Dermis blood vessel endothelial cell (primary cell): ENCODE measurements at places on chromosomes 16 and 17.
A peak's percentile ranks its signal among the peaks of the same experiment; 100 is the strongest.

GRCh38 chr16:57194512-57194911 is 8.4 kb downstream of the RSPRY1 start:
- peak; percentile 88 for DNase-seq

DNA sequence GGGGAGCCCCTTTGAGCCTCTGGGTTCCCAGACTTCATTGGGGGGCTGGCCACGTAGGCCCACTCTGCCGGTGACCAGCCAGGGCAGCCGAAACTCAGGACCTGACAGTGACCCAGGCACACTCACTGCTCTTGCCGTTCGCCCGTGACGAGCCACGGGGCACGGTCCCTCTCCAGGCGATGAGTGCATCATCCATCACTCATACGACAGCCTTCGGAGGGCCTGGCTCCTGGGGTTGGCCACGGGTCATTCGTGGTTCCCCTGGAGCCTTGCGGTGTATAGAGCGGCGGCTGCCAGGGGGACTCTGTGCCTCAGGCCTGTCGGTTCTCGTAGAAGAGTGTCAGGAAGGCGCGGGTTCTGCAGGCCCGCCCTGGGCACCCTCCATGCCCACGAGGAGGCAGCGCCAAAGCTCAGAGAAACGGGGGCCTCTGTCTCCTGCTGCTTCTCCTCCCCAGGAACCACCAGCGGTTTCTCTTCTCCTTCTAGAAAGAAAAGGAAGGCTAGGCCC is 11.2 kb upstream of the NUDT16L1 start:
- DNase-seq = no peak

DNA sequence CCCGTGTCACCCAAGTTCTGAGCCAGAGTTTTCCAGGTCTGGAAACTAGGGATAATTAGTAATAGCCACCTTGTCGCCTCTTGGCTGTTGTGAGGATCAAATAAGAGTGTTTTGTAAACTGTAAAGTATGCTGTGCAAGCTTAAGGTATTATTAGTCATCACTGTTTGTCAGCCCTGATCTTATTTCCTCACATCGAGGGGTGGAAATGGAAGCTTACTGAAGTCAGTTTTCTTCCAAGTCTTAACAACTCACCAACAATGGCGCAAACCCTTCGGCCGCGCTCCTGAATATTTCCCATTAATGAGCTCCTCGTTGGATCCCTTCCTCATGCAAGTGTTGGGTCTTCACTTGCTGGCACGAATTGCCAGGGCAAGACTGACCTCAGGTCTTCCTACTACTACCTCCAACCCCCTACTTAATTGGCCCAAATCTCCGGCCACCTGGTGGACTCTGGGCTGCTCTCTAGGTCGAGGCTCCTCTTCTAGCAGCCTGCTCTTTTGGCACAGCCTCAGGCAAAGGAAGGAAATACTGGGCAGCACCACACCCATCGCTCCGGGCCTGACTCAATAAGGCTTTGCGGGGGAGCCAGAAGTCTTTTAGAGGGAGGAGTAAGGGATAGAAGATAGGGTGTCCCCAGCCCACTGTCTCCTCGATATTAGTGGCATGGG is 885 bp upstream of the SLC35B1 start:
- DNase-seq = peak; percentile 67

DNA sequence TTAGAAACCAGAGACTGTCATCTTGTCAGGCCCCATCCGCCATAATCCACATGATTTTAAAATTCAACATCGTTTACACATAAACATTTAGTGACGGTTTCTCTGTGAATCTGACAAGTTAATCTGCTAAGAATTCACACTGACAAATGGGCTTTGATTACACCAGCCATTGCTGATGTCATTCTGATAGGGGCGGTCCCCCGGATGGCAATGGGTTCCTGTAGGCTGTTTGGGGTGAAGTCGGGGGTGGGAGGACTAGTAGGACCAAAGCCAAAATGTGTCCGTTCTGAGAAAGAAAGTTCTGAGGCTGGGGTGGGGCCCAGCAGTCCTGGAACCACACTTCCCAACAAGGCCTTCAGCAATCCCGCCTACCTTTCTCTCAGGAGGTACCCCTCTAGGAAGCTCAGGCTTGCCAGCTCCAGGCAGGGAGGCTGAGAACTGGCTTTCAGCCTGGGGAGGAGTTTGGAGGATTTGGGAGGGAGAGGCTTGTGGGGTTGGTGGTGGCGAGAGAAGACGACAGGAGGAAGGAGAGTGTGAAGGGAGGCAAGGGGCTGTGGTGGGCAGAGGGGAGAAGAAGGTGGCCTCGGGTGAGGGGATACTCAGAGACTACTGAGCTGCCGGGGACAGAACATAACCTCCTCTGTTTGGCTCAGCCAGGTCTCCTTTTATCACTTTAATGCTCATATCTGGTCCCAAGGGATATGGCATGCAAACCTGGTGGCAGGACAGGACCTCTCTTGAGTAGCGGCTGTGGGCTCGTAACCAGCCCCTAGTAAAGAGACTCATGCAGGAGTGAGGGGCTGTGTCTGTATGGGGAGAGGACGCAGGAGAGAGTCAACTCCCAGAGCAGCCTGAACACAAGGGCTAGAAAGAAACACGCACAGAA is 8.6 kb downstream of the HIC1 start:
- no peak for DNase-seq

DNA sequence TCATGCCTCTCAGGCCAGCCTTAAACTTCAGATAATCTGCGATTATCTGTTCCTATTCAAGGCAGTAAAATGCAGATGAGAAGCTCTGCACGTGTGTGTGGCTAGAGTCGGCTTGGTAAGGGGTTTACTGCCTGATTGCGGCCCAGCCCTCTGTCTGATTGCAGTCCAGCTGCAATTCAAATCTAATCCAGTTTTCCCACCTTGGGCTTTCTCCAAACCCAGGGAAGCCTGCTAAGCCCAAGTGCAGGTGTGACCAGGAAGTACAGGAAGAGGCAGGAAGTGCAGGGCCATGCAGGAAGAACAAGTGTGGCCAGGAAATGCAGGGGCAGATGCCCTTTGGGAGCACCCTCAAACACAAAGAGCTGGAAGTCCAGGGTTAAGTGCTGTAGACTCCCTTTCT is 314.9 kb downstream of the CEP112 start:
- no peak for DNase-seq

DNA sequence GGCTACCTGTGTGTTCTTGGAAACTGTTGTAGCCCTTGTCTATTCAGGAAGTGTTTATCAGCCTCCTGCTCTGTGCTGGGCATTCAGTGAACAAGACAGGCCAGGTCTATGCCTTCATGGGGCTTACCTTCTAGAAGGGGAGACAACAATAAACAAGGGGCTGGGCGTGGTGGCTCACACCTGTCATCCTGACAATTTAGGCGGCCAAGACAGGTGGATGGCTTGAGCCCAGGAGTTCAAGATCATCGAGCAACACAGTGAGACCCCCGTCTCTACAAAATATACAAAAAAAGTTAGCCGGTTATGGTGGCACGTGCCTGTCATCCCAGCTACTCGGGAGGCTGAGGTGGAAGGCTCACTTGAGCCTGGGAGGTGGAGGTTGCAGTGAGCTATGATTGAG is 5.5 kb upstream of the GSG1L start:
- DNase-seq = no peak

DNA sequence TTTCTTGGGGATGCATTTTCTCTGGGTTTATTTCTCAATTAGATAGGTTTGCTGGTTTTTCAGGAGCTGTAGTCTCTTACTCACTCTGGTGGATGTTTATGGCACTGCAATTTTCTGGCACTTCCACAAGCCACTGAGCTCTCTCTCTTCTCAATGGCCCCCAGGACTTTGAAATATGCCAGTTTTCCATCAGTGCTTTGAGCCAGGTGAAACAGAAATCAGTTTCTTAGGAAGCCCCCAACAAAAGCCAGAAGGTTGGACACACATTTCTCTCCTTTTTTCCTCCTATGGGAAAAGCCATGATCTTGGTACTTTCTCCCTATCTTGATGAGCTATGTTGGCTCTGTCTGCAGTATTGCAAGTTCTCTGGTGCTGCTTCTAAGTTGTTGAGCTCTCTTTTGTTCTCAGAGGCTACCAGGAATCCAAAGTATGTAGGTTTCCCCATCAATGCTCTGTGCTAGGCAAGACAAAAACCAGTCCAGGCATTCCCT is 90.7 kb upstream of the SMIM36 start:
- peak; percentile 79 for DNase-seq

DNA sequence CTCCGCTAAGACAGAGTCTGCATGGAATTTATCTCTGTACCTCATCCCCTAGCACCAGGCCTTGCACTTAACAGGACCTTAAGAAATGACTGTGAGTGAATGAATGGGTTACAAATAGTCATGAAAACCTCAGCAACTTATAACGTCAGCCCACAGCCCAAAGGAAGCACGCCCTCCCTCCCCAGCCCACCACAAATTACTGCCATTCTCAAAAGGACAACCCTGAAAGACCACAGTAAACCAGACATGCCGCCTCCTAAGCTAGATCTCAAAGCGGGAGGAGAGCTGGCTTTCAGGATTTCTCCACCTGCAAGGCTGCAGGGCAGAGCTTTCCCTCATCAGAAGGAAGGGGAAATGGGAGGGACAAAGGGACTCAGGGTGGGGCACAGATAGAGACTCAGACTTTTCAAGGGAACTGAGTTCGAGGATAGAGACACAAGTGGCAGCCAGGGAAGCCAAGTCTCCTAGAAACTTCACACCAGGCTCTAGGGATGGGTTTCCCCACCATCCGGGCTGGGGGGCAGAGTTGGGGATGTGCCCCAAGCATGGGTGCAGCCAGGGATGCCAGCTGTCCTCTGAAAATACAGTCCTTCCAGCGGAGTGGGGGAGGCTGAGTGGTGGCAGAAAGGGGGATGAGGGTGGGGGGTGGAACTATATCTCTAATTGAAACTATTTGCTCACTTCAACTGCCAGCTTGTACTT is 56.7 kb downstream of the PLXDC1 start:
- DNase-seq = no peak

DNA sequence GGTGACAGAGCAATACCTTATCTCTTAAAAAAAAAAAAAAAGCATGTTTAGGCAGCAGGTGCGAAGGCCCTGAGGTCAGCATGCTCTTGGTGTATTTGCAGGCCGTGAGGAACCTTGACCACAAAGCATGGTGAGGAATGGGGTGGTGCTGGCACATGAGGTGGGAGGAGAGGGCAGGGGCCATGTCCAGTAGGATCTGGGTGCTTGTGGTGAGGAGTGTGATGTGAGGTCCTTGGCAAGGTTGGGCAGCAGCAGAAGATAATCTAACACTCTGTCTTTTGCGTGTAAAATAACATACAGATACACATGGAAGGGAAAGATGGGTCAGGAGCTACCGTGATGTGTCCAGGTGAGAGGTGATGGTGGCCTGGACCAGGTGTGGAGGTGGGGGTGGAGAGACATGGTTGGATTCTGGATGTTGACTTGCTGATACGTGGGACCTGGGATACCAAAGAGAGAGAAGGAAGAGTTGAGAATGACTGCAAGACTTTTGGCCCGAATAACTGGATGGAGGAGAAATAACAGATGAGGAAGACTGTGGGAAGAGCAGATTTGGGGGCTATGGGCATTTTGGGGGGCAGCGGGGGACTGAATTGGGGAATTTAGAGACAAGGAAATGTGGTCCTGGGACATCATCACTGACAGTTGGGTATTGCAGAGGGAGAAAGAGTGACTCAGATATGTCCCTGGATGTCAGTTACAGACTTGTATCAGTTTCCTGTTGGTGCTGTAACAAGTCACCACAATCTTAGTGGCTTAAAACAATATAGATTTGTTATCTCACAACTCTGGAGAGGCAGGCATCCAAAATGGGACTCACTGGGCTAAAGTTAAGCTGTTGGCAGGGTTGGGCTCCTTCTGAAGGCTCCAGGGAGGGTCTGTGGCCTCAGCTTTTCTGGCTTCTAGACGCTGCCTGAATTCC is 274.9 kb downstream of the HAPSTR1 start:
- DNase-seq = no peak

DNA sequence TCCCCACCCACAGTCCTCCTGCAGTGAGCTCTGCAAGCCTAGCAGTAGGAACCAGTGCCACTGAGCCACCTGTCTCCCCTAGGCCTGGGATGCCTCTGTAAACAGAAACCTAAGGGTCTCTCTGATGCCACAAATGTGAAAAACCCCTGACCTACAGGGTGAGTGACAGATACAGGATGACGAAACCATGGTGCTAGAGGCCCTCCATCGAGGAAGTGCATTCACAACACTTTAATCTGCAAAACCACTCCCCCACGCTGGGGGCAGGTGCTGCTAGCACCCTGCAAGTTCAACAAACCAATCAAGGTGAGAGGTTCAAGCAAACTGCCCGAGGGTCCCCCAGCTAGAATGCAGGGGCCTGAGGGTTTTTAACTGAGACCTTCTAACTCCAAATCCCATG is 59.5 kb downstream of the CDYL2 start:
- no peak for DNase-seq

- DNase-seq = no peak
Observed at GRCh38 chr17:39104046-39104445, 47.4 kb downstream of the PLXDC1 start.

DNA sequence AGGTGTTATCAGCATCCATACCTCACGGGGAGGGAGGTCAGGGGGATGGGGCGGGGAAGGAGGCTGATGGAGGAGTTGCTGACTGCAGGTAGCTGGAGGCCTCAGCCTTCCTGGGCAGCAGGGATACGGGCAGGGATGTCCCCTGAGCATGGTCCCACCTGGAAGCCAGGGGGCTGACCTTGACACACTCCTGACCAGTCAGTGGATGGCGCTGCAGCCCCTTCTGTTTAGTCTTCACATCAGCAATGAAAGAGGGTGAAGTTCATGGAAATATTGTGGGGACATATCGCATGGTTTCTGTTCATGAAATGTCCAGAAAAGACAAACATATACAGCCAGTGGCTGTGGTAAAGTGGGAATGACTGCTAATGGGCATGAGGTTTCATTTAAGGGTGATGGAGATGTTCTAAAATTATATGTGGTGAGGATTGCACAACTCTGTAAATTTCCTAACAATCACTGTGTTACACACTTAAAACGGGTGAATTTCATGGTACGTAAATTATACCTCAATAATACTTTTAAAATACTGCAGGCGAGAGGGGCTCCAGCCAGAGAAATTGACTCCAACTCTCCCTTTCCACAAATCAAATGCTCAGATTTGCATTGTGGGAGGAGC is 489.6 kb downstream of the CDH13 start:
- DNase-seq = no peak

DNA sequence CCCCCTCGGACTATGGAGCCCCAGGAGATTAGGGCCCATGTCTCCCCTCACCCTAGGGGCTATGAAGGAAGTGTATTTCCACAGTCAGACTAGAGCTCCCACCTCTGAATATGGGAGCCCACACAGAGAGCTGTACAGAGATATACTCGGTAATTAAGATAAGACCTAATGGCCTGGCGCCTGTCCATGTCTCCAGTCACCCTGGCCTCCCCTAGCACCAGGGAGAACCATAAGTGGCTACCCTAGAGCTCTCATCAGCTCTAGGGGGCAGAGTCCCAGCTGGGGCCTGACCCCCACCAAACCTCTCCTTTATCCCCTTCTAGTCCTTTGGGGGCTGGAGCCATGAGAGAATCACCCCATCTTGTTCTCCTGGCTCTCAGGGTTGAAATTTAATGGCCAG is 2.4 kb downstream of the TMEM101 start:
- DNase-seq = no peak
